ENCODE measurements at places on chromosomes 1 and 21.

DNA sequence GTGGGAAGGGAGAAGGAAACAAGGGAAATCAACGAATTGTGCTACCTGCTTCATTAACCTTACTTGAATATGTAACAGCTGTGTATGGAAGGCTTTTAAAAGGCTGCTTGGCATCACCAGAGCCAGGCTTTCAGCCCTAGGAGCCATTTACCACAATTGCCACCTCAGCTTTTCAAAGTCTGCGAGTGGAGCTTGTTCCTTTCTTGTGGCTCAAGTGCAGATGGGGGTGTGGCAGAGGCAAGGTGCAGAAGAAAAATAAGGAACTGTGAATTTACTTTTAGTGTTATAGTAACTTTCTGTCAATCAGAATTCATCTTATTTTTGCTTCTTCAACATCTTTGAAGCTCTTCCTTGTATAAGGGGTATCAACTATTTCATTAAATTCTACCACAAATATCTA is 17.6 kb downstream of the CLCA2 start:
- DNase-seq: no peak

DNA sequence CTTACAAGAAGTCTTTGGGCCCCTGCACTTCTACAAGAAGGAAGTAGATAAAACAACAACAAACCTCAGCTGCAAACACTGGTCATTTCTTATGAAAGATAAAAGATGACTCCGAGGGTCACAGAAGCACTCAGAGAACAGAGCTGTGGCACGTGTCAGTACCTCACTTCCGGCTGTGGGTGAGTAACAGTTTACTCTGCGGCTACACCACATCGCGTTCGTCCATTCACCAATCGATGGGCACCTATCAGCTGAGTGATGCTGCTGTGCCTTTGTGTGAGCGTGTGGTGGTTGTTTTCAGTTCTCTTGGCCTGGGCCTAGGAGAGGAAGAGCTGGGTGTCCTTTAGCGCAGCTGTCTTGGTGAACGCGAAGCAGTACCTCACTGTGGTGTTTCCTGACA is 49.9 kb downstream of the COL6A1 start:
- DNase-seq: no peak

GRCh38 chr1:225677350-225678124 is 24.6 kb upstream of the ENAH start:
- DNase-seq: no peak

DNA sequence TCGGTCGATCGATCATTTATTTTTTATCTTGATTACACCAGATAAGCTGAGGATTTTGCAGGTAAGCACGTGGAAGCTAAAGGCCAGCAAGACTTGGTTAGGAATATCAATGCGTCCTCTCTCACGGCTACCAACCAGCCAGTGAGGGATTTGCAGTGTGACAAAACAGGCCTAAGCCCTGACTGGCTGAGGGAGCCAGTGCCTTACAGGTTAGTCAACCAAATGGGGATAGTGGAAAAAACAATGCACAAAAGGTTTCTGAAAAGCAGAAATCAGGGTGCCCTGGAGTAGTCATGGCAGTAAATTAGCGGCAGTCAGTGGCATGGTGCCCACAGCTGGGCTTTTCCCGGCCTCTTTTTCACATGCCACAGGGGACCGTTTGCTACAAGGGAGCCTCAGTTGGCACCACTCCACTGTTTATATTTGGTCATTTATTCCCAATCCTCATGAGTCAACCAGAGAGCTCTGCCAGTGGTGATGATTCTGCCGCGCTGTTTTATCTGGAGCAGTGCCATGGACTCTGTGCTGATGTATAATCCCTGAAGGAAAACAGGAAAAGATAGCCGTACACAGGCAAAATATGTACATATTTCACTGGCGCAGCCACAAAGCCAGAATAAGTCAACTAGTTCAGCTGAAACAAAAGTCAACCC is 167.6 kb downstream of the RHOU start:
- no peak for DNase-seq

- no peak for DNase-seq
Measured at GRCh38 chr1:45266151-45266801, 59.9 kb upstream of the ZSWIM5 start.

GRCh38 chr1:197424380-197424779 is 156.3 kb downstream of the CRB1 start:
- DNase-seq: no peak

DNA sequence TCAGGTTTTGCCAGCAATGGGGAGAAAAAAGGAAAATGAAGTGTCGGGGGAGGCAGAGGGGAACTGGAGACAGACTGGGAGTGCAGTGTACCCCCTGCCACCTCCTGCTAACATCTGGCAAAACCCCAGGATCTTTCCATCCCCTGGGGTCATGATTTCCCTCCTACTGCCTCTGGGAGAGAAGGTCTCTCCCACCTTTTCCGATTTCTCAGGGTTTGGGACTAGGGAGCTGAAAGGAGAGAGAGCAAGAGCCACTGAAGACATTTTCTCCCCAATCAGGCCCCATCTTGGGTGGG is 5.1 kb downstream of the FHL3 start:
- no peak for DNase-seq

GRCh38 chr1:204900721-204901120 is 30.1 kb downstream of the NFASC start:
- DNase-seq: no peak

GRCh38 chr1:244106837-244107493 is 55.9 kb downstream of the ZBTB18 start:
- DNase-seq: no peak
